ENCODE measurements at places on chromosomes 1 and 21. TPM values are rescaled to one million over a fixed set of nuclear protein-coding genes. Genes with fewer than 3 reads are reported as not detected.

The CR1L gene
- not detected for total RNA-seq

The C1orf141 gene
- total RNA-seq: not detected

The SELL gene
- total RNA-seq: 0.69 TPM

The LINGO4 gene
- not detected for total RNA-seq

The NCAM2 gene
- 0.60 TPM for total RNA-seq

The HLX gene
- total RNA-seq: 0.53 TPM

The RGS13 gene
- total RNA-seq: not detected

DNA sequence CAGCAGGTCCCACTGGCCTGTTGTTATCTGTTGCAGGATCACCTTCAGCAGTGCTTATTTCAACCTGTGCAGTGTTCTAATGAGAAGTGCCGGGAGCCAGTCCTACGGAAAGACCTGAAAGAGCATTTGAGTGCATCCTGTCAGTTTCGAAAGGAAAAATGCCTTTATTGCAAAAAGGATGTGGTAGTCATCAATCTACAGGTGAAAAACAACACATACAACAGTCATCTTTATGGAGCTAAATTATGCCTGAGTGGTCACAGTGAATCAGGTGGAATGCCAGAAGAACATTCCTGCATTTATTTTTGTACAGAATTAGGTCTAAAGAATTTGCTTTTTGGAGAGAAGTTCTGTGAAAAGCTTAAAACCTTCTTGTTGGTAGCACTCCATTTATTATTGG, 33.2 kb downstream of the TRAF5 start:
- no peak for DNase-seq

DNA sequence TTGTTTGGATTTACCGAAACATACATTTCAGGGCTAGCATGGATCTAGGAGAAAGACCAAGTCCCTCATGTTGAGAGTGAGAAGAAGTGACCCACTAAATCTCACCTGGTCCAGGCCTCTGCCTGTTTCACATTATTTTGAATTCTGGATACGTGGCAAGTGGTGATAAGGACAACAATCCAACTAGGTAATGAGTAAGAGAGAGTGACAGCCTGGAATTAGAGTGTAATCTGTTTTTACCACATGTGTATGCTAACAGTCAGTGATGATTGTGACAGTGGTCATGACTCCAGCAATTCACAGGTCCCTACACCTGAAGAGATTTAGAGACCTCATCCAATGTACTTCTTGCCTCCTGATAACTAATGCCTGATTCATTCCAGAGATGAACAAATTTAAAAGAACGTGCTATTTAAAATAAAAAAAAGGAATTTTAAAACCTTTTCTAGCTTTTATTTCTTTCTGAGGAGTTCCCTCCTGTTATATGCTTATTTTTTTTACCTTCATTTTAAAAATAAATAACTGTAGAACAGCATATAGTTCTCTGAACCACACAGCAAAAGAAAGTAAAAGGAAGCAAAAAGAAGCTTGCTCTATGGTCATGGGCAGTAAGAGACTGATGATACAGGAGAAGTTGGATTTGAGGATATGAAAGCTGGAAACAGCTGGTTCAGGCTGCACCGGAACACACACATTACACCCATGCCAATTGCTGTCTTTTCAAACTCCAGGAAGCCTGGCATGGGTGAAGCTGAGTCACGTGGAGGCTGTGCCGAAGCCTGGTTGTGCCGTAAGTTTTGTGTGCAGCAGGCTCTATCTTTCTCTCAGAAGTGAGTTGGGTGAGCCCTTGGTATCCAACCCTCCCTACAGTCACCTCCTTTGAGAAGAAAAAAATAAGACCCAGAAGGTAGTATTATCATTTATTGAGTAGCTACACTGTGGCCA, 14.7 kb downstream of the C1orf116 start:
- no peak for DNase-seq

- DNase-seq: no peak
Observed at GRCh38 chr1:214823311-214824117, 220.5 kb downstream of the CENPF start.

DNA sequence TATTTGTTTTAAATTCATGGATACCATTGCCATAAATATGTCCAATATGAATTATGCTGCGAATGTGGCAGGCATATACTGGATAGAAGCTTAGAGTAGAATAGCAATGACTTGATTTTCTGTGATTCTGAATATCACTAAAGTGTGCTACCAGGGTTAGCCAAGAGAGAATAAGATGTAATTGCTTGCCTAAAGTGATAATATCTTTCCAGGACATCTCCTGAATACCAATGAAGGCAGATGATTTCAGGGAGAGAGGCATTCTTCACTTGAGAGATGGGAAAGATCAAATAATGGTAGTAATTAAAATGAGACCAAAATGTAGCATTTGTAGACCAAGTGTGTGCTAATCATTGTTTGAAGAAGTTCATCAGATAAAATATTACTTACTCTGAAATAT, 53.4 kb upstream of the KIAA1614 start:
- DNase-seq: no peak

- DNase-seq: no peak
Observed at GRCh38 chr1:218880484-218881060, 293.1 kb upstream of the LYPLAL1 start.

DNA sequence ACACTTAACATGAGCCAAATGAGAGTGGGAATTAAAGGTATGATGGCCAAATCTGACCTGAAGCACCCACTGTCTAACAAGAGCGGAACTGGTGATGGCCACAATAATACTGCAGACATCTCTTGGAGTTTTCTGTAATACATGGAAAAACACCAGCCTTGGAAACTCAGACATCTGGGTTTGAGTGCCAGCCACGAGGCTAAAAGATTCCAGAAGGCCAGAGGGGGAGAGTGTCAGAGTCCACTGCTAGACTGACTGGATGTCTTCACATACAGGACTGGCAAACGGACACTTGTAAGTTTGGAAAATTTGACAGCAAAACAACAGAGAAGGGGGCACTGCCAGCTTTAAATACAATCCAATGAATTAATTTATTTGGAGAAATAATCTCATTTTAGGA, 175.1 kb downstream of the ADSS2 start:
- no peak for DNase-seq

DNA sequence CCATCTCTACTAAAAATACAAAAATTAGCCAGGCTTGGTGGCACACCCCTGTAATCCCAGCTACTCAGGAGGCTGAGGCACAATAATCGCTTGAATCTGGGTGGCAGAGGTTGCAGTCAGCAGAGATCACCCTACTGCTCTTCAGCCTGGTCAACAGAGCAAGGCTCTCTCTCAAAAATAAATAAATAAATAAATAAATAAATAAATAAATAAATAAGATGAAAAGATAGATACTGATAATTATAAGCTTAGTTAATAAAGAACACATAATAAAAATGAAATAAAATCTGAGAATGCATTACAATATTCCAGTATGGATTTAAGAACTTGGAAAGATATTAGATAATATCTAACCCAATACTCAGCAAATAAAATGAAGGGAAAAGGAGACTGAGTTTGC, 235.9 kb upstream of the DAB1 start:
- no peak for DNase-seq

GRCh38 chr1:31822766-31823165, 6.9 kb upstream of the SPOCD1 start:
- DNase-seq: no peak

GRCh38 chr1:209667708-209668107, 7.5 kb upstream of the G0S2 start:
- DNase-seq: no peak

GRCh38 chr1:168903237-168903830, 174.3 kb upstream of the DPT start:
- no peak for DNase-seq

DNA sequence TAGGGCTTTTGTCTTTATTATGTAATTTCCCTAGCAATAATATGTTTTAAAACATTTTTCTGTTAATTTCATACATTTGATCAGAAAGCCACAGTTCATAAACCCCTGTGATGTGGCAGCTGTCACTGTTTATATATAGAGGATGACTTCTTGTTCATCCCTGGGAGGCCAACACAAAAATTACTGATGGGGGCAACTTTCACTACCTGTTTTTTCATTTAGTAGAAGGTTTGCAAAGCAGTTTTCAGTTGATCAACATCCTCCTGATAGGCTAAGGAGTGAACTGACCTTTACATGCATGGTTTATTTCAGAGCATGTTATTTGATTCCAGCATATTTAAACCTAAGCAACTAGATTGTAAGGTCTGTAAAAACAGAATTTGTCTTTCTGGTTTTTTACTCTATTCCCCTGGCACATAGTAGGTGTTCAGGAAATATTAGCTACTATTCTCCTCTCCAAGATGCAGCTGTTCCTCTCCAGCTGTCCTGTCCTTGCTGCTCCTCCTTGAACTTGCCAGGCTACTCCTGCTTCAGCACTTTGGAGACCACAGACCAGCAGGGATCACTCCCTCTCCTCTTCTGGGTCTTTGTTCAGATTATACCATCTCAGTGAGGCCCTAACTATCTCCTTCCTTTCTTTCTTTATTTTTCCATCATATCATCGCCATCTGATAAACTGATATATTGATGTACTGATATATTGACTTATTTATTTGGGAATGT, 54.7 kb downstream of the ROR1 start:
- DNase-seq: no peak

DNA sequence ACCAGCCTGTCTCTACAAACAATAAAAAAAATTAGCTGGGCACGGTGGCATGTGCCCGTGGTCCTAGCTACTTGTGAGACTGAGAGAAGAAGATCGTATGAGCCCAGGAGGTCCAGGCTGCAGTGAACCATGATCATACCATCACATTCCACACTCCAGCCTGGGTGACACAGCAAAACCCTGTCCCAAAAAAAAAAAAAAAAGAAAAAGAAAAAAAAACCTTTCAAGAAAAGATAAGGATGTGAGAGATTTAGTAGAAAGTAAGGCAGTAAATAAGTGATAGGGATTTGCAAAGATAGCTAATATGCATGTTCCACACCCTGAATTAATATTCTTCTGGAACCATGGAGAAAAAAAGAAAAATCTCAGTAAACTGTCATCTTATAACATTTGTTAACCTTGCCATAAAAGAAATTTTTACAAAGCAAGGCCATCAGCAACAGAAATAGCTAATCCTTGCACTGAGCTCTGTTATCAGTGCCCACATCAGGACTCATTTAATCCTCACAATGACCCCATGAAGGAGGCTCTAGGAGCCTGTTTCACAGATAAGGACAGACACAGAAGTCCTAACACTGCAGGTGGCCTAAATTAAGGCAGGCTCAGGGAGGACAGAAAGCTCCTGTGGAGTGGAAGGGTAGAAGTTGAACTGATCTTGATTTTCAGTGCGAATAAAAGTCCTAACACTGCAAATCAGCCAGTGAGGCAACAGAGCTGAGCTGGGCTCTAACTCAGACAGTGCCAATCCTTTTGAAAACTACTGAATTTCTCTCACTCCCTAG, 7.6 kb downstream of the GNB1 start:
- DNase-seq: no peak

GRCh38 chr1:65001231-65001792, 35.0 kb upstream of the JAK1 start:
- DNase-seq: no peak

GRCh38 chr1:65881067-65881594, 88.4 kb downstream of the PDE4B start:
- no peak for DNase-seq

- DNase-seq: no peak
Observed at GRCh38 chr21:43694437-43695079, 24.4 kb upstream of the PDXK start.

DNA sequence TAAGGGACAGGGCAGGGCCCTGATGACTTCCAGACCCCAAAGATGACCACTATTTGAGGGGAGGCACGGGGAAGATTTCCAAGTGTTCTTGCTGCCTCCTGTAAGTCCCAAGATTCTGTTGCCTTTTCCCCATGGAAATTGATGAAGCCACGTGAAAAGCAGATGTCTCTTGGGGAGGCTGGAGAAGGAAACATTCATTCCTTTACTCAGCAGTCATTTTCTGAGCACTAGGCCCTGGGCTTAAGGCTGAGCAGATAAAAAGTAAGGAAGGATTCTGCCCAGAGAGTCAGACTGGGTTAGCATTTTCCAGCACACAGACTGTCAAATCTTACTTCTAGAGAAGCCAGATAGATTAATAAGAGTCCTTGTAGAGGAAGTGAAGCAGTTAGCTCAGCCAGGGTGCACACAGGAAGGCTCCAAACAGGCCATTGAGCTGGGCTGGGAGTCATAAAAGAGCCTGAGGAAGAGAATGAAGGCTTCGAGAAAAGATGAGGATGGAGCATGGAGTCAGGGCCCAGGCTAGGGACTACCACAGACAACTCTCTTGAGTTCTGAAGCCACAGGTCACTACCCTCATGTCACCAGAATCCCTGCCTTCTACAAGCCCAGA, 10.1 kb downstream of the EXTL1 start:
- DNase-seq: no peak

- no peak for DNase-seq
Observed at GRCh38 chr1:1286313-1287261, 6.4 kb downstream of the SCNN1D start.

GRCh38 chr1:228646717-228647522, 88.4 kb upstream of the RHOU start:
- no peak for DNase-seq

DNA sequence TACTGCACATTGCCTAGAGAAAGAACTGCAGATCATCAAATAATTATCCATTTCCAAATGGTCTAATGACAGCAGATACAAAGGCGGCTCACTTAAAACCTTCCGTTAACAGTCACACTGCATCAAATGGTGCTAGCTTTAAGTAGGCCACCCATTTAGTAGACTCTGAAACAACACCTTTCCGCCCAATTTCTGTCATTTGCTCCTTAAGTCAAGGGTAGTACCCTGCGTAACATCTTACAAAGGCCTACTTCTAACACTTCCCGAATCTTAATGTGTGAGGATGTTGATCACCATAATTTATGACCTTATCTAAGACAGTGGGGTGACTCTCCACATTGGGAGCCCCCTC, 692 bp upstream of the RALGPS2 start:
- DNase-seq: no peak

DNA sequence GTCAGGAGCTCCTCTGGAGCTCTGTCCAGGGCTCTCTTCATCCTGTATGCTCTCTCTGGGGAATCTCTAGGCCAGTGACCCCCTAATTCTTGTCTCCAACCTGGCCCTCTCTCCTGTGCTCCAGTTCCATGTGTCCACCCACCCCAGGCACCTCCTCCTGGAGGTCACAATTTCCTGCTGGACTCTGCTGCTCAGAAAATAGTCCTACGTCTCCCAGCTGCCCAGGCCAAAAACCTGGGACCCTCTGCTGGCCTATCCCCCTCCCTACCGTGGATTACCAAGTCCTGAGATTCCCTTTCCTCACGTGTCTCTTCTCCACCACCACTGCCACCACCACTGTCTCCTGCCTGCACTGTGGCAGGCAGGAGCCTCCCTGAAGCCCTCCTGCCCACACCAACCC, 11.7 kb downstream of the NES start:
- no peak for DNase-seq

GRCh38 chr1:4978660-4979390, 324.4 kb downstream of the AJAP1 start:
- DNase-seq: no peak

Measured in progenitor cell of endocrine pancreas (in vitro differentiated cells).